ENCODE measurements at places on chromosomes 13 and 19.

DNA sequence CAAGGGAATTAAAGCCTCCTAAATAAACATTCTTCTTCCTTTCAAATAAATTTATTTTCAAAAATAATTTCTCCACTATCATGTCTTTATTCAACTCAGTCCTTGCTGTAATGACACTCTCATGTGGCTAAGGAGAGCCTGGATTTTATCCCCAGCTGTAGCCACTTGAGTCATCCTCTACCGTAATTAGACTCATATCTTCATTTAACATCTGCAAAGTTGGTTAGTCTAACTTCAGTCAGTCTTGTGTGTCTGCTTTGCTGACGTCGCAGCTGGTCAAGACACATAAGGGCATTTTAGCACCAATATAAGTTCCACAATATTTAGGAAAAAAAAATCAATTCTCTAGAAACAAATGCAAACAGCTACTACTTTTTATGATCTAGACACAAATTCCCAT lies 776.4 kb upstream of the ATXN8OS start:
- DNase-seq = peak; percentile 33

DNA sequence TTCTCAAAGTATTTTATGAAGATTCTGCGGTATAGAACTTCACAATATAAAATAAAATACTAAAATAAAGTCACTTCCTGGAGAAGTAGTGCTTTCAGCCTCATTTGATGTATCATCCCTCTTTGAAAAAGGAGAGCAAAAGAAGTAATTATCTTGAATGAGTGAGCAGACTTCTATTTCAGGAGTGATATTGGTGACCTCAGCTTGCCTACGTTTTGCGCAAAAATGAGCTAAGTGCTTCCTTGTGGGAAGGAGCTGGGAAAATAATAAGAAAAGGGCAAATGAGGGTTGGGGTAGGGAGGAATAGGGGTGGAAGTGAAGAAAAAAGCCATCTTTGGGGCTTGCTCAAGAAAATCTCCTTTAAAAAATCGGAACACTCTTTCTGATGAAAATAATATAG lies 1773.6 kb downstream of the OLFM4 start:
- no peak for DNase-seq

GRCh38 chr19:48874303-48875135 lies 2.3 kb downstream of the PPP1R15A start:
- DNase-seq = peak; percentile 81

GRCh38 chr13:93529961-93530360 lies 303.4 kb downstream of the GPC6 start:
- peak; percentile 13 for DNase-seq

DNA sequence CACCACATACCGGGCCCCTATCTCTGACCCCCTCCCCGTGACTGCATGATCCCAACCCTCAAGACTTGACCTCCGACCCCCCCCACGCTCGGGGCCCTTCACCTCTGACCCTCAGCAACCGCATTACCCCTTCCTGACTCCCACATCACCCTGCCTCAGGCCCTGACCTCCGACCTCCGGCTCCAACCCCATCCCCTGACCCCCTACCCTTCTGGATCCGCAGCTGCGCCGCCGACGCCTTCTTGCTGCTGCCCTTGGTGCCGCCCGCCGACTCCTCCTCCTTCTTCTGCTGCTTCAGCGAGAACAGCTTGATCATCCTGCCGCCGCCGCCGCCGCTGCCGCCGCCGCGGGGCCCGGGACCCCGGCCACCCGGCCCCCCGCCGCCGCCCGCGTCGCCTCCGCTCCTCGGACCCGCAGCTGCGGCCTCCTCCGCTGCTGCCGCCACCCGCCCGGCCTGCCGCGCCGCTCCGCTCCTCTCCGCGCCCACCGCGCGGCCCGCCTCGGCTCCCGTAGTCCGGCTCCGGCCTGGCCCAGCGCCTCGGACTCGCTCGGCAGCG lies at the start of gene UBE2M:
UBE2M (minus strand) TSS at position 546 of the 557 bp plus-strand sequence; CDS start at position 316, 230 bp downstream.
- peak; percentile 28 for DNase-seq

GRCh38 chr13:111232191-111232590 lies 88.3 kb upstream of the TEX29 start:
- DNase-seq = no peak

DNA sequence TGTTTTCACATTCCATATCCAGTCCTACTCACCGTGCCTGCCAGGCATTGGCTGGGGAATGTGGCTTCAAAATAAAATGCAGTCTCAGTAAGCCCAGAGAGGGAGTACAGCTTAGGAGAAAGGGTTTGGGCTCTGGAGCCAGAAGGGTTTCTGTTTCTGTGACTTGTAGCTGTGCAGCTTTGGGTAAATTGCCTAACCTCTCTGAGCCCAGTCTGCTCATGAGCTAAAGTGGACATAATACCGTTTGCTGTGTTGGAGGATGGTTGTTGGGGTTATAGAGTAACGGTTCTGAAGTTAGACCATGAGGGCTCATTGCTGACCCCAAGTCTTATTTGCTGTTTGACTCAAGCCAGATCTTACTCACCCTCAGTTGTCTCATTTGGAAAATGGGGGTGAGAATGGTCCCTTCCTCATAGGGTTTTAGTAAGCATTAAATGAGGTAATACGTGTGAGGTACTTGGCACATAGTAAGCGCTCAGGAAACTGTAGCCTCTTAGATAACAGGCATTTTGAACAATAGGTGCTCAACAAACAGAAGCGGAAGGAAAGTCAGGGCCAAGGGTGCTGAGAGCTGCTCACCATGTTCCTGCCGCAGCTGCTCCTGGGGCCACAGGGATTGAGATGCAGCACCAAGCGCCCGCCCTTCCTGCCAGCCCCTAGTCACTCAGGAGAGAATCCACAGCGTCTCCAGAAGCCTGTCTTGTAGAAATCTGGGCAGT lies 45.5 kb downstream of the C13orf42 start:
- no peak for DNase-seq

DNA sequence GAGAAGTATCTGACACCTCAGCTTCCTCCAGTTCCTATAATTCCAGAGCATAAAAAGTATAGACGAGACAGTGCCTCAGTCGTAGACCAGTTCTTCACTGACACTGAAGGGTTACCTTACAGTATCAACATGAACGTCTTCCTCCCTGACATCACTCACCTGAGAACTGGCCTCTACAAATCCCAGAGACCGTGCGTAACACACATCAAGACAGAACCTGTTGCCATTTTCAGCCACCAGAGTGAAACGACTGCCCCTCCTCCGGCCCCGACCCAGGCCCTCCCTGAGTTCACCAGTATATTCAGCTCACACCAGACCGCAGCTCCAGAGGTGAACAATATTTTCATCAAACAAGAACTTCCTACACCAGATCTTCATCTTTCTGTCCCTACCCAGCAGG lies 3.1 kb downstream of the KLF5 start:
- no peak for DNase-seq

GRCh38 chr13:99911965-99912566 lies 59.5 kb downstream of the ZIC5 start:
- DNase-seq = no peak

- no peak for DNase-seq
These were observed 29.0 kb downstream of the CCDC8 start for GRCh38 chr19:46384396-46384795.

DNA sequence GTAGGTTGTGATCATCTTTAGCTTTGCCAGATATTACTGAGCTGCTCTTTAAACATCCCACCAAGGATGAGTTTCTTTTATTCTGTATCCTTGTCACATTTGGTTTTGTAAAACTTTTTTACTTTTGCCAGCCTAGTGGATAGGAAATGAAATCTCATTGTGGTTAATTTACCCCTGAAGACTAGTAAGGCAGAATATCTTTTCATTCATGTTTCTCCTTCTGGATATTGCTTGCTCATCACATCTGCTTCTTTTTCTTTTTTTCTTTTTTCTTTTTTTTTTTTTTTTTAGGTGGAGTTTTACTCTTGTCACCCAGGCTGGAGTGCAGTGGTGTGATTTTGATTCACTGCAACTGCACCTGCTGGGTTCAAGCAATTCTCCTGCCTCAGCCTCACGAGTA lies 31.3 kb downstream of the SIPA1L3 start:
- no peak for DNase-seq

- no peak for DNase-seq
These were observed 15.1 kb downstream of the SMG9 start for GRCh38 chr19:43739439-43740235.

DNA sequence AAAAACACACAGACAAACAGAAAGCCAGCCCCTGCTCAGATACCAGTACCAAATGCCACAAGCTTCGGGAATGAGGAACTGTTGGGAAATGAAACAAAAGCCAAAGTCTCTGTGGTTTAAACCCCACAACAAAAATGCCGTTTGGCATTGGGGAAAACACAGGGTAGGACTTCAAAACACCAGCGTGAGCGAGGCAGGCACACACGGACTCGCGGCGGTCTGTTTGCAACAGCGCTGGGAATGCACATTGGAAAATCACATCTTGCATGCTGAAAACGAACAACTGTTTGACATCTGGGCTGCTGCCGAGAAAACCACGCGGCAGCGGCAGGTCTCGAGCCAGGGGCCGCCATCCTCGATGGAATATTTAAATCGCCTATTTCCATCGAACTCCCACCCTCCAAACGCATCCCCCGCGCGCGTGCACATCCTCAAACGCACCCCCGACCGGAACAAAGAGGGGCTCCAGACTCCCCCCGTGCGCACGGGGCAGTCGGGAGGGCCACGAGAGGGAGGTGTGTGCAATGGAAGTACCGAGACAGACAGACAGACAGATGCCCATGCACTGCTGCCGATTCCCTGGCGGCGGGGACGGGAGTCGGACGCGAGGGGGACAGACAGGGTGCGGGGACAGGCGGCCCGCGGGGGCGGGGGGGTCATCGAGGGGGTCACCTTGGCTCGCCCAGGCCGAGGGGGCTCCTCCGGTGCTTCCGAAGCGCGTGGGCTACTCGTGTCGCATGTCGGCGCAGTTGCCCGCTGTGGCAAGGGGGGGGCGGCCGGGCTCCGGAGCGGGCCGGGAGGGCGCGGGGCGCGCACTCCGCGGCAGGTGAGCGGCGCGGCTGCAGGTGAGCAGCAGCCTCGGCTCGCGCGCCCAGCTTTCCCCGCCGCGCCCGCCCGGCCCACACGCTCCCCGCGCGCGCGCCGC lies at the start of gene GPR12:
GPR12 (minus strand) TSS at position 880 of the 925 bp plus-strand sequence. CDS start 959 bp downstream, outside the sequence.
- DNase-seq = no peak

GRCh38 chr13:24261566-24261965 lies 47.8 kb upstream of the C1QTNF9 start:
- no peak for DNase-seq

DNA sequence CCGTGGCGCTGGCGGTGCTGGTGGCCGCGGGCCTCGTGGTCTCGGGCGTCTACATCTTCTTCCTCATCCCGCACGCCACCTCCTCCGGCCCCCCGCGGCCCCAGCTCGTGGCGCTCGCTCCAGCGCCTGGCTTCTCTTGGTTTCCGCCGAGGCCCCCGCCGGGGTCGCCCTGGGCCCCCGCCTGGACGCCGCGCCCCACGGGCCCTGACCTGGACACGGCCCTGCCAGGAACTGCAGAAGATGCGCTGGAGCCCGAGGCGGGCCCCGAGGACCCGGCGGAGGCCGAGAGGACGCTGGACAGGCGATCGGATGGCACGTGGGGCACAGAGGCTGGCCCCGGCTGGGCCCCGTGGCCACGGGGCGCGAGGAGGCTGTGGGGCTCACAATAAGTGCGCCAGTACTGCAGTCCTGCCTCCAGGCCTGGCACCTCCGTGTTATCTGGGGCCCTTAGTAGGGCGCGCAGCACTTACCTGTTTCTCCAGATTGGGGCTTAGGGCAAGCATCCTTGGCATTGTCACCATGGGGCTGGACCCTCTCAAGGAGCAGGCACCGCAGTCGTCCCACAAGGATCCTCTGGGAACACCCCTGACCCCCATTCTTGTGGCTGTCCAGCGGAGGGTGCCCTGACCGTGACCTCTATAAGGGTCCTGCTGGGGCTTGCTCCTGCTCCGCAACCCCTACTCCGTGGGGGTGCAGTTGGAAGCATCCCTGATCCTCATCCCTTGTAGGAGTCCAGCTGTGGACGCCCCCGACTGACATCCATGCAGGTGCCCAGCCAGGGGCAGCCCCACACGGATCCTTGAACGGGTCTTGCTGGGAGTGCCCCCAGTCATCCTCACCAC lies 1.5 kb downstream of the RNF225 start:
- no peak for DNase-seq

GRCh38 chr13:57418067-57418677 lies 213.4 kb upstream of the PCDH17 start:
- no peak for DNase-seq

All from fibroblast of skin of right quadriceps (primary cell).